ENCODE measurements at places on chromosomes 7 and 10.

DNA sequence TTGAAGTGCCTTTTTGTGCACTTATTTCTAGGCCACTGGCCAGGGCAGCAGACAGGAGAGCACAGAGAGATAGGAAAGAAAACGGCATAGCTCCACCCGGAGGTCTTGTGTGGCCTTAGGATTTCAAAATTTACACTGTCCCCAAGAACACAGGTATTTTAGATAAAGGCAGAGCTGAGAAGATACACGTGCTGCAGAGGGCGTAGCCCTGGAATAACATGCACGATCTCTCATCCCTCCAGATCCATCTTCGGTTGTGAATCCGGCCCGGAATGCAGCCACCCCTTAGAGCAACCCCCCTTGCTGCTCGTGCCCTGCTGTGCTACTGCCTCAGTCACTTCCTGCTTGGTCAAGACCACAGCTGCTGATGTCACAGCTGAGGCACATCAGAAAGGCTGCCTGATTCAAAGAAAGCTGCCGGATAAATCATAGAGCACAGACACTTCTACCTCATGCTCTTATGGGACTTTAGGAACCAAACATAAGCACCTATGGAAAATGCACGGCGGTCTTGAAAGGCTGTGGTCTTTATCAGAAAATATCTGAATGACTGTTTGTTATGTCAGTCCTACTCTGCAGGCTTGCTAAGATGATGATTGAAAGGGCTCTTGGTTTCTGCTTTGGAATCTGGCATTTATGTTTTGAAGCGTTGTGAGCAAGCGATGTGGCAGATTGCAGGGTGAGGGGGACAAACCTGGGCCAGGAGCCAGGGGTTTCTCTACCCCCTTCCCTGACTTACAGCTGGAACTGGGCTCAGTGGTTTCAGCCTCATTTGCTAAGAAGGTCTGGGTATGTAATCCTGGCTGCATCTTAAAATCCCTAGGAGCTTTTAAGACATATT is 152.0 kb downstream of the SVIL start:
- DNase-seq, result no peak

DNA sequence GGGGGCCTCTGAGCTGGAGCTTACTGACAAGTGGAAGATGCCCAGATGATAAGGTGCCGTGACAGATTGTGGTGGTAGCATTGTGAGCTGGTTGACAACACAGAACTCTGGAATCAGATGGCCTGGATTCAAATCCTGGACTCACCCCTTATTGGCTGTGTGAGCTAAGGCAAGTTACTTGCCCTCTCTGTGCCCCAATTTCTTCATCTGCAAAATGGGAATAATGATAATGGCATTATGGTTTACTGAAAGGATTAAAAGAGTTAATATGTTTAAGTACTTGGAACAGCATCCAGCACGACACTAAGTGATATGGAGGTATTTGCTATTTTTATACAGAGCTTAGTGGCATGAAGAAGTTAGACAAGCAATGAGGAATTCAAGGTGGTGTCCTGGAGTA is 465.9 kb upstream of the GALNT17 start:
- no peak for DNase-seq

- no peak for DNase-seq
Measured at GRCh38 chr10:50393784-50394467, 142.6 kb upstream of the ASAH2 start.

GRCh38 chr7:101618916-101619315 is 10.2 kb downstream of the MYL10 start:
- no peak for DNase-seq

DNA sequence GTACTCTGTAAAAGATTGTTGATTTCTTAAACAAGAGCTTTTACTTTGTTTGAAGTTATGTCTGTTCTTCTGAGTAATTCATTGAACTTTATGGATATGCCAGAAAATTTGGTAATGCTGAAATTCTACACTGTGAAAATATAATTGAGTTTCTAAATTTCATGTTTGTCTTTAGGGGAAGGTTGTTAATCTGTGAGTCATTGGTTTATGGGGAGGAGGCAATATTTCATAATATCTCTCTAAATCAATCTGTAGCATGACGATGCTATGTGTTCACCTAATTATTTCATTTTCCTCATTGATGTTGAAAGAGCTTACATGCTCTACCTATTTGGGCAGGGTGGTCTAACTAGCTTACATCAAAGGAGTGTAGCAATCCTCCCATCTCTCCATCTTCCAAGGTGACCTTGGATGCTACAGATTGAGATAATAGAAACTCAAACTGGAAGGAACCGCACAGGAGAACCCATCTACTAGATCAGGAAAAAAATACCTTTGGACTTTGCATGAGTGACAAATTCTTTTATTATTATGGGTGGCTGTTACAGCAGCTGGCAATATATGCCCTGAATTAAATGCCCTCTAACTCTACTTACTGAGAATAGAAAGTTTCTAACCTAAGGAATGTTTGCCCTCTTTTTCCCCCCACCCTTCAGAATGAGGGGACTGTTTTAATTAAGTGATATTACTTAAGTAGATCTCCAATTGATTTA is 8.4 kb upstream of the SNX13 start:
- DNase-seq, result no peak

GRCh38 chr10:79266084-79266483 is 81.2 kb upstream of the PPIF start:
- no peak for DNase-seq

DNA sequence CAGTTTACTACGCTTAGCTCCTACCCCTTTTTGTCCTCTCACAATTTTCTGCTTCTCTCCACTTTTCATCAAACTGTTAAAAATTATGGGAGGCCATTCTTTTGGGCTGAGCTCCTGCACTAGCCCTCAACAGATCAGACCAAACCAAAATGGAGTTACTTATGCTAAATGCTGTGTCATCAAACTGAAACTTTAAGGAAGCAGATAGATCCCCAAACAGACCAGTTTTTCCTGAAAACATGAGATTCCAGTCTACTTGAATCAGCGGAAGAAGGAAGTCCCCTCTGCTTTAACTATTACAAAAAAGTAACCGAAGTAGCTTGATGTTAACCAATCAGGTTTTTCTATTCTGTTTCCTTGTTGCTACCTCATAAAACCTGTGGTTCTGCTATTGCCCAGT is 20.6 kb downstream of the FANK1 start:
- DNase-seq, result no peak

GRCh38 chr10:91513598-91514424 is 103.7 kb downstream of the HECTD2 start:
- no peak for DNase-seq

DNA sequence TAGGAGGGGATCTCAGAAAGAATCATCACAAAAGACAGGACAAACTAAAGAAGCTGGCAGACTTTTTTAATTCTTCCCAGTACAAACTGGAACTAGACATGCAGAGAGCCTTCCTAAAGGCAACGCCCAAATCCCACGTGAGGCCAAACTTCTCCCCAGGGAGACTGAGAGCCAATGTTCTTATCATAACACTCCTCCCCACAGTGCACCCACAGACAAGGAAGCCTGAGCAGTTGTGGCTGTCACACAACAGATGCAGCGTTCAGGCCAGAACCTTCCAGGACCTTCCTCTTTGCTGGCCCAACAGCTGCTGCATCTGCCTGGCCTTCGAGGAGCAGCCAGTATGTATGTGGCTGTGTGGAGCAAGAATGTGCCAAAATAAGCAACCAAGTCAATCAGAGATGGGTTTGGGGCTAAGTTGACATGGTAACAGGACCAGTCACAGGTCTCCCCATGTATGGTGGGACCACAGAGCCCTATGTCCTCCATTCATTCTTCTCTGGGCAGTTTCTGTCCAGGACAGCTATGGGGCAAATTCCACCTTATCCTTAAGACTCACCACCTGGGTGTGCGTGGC is 34.9 kb downstream of the SRPK2 start:
- DNase-seq, result no peak

- DNase-seq, result peak; percentile 35
Measured at GRCh38 chr10:129963641-129964501, at the start of gene EBF3. TSS of gene EBF3 (minus strand) at chr10:129964274. CDS start at chr10:129963768, 506 bp downstream.

DNA sequence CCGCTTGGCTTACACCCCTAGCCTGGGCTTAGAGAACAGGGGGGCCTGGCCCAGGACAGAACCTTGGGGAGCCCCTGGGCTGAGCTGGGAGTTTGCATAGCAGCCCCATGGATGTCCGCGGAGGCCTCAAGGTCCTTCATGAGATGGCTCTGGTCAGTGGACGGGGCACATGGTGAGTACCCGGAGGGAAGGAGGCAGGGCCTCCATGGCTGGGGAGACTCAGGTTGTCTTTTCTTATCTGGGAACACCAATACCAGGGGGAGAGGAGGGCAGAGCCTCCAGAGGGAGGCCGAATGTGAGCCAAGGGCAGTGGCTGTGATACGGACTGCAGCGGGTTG is 64.8 kb downstream of the GLRX3 start:
- no peak for DNase-seq

- no peak for DNase-seq
Measured at GRCh38 chr7:45225311-45225947, 67.8 kb downstream of the RAMP3 start.

GRCh38 chr10:126456632-126457031 is 68.4 kb upstream of the ADAM12 start:
- no peak for DNase-seq

DNA sequence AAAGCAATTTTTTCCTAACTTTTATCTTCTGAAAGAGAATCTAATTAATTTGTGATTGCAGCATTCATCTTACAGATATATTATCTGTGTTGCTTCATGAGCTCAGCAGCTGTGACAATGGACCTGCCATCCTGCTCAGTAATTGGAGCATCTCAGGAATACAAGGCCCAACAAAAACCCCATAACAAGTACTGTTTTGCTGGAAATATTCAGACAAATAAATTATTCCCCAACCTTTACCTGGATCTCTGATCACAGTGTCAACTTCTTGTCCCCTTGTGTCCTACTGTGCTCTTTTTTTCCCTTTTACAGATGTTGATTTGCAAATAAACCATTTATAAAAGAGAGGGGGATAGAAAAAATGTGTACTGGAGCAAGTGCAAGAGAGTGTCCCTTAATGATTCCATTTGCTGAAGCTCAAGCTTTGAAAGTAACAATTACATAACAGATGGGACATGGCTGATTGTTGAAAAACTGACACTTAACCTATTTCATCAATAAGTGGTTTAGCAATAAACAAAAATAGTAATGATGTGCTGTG is 1063.4 kb upstream of the GHITM start:
- DNase-seq, result no peak

- DNase-seq, result no peak
Measured at GRCh38 chr10:28806488-28806941, 129.2 kb downstream of the BAMBI start.

DNA sequence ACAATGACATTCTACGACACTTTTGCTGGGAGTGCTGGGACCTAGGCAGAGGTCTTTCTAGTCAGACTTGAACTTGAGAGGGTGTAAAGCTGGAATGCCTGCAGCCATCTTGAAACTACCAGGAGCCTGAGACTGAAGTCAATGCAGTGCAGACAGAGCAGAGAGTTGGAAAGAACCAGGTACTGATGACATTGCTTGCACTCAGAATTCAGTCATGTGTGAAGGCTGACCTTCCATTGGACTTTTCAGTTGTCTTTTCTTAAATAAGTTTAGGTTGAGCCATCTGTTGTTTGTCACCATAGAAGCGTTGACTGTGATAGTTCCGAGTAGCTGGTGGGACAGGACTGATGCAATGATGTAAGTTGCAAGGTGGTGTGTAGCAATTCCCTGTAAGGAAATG is 3.1 kb upstream of the PLPP4 start:
- no peak for DNase-seq

GRCh38 chr10:77541247-77541646 is 96.4 kb downstream of the KCNMA1 start:
- no peak for DNase-seq

DNA sequence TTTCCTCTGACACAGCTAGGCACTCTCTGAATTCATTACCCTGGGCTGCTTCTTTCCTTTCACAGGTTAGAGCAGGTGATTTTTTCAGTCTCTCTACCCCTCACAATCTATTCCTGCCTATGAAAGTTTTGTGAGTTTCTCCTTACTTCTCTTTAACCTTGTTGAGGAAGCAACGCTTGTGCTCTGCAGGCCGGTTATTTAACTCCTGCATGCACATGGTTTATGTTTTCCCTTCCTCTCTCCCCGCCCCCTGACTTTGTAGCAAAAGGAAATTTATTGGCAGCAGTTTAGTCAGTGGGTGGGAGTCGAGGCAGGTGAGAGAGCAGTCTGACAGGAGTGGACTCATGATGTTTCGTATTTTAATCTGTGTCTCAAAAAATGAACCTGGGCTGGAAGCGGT is 91.9 kb downstream of the CELF2 start:
- no peak for DNase-seq

GRCh38 chr10:6039711-6040110 is 22.5 kb downstream of the IL2RA start:
- no peak for DNase-seq

DNA sequence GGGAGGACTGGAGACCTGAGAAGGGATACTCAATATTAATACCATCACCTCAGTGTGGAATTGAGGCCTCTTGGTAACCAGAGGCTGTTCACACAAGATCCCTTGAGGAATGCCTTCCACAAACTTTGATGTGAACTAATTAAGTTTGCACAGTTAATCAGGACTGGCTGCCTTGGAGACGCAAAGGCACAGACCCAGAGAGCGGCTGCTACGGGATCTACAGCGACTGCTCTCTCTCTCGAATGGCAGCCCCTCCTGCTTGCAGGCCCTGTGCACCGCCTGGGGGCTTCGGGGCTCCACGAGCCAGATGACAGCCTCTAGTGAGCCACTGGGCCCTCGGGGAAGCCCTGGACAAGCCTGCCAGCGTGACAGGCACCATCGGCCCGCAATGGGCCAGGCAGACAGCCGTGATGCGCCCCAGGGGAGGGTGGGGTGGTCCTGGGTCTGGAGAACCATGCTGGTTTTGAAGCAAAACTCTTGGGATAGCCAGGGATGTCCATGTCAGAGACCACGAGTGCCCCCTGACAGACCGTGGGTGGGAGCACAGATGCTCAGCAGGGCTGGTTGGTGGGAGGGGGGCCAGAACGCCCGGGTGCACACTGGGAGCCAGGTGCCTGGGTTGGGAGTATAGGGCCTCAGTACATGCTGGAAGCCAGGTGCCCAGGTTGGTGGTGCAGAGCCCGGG is 195.6 kb downstream of the ELFN1 start:
- DNase-seq, result no peak

GRCh38 chr7:72308986-72309385 is 103.2 kb downstream of the CALN1 start:
- DNase-seq, result no peak

DNA sequence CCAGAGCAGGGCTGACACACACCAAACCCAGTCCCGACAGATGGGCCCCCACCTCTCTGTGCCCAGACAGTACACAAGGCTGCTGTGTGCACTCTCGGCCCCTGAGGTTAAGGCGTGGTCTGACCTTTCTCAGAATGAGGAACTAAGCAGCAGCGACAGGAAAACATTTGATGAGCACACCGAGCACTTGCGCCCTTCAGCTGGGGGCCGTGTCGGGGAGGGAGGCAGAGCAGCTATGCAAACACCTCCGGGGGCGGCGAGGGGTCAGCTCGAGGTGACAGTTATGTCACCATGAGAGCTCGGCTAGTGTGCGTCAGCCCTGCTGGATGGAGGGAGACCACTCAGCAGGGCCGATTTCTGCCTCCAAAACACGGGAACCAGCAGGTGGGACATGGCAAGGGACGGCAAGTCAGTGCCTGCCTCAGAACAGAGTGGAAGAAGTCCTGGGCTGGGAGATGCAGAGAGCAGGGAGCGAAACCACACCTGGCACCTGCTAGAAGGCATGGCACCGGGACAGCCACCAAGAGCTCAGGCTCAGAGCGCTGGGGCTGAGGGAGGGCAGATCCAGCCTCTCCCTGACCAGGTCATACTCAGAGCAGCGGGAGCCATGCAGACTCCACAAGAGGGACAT is 57.4 kb downstream of the CHST15 start:
- no peak for DNase-seq

Data from stimulated activated CD4-positive, alpha-beta T cell treated with anti-CD3 and anti-CD28 coated beads, Interleukin-4, amount 100 ng/mL, for 4 hours (primary cell).